Fibroblast of skin of scalp (primary cell): ENCODE measurements at places on chromosomes 7 and 10.

DNA sequence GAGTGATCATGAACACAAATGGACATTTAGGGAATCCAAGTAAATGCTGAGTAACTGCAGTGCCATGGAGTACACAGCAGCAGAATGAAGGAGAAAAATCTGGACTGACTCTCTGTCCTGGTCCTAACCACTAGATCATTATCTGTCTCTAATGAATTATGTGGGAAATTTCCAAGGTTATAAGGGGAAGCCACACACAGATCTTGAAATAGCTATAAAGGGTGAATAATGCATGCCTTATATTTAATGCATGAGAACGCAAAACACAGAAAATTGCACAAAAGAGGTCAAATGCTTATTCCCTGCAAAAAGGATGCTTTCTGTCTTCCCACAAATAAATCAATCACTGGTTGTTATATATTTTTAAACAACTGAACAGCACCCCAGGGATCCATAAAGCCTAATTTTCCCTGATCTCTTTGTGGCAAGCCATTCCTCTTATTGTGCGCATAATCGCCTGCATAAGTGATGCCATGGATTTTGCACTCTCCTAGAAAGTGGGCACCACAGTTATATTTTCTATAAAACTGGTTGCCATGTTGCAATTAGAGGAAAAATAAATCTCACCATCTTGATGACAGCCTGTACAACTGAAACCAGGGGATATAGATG, 201.8 kb downstream of the XPNPEP1 start:
- DNase-seq, result no peak

DNA sequence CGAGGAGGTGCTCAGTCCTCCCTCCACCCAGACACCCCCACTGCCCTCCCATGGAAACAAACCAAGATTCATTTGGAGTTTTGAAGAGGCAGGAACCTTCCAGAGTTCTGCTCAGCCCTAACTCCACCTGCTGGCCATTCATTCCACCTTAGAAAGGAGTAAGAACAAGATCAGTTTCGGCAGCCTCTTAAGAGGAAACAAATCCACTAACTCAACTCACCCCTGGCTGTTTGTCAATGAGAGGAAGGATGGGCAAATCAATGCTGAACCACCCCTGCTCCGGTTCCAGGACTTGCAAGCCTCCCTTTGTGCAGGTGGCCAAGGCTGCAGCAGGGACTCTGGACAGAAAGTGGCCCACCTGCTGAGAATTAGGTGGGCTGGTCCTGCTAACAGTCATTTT, 26.2 kb downstream of the CCDC3 start:
- no peak for DNase-seq

DNA sequence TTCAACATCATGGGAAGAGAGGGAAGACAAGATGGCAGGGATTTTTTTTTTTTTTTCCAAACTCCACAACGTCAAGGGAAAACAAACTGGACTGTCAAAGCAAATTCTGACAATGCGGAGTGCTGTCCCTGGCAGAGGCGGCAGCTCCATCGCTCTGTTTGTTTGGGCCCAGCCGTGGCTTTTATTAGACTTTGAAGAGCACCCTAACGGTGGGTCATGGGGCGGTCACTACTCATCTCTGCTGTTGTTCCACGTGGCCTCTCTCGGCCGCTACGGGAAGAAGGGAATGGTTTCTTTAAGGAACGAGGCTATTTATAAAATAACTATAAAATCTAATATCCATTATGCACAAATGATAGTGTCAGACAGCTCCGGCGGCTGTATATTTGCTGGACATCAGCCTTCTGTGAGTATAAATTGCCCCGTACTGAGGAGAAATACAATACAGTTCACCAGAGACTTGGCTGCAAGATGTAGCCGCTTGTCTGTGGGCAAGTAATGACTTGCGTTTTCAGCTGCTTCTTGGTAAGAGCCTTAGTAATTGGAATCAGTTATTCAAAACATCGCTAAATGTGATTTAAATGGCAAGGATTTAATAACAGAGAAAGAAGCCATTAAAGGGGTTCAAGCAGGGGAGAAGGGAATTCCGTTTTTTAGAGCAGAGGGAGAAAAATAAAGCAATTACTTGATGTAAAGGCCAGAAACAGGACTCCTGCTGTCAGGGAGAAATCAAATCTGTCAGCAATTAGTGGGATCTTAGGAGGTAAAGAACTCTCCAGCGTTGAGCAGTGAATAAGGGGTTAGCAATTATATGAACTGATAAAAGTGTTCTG, 61.7 kb upstream of the RAB11FIP2 start:
- peak; percentile 22 for DNase-seq

- DNase-seq, result no peak
Observed at GRCh38 chr10:24214762-24215161, 5.8 kb downstream of the KIAA1217 start.

DNA sequence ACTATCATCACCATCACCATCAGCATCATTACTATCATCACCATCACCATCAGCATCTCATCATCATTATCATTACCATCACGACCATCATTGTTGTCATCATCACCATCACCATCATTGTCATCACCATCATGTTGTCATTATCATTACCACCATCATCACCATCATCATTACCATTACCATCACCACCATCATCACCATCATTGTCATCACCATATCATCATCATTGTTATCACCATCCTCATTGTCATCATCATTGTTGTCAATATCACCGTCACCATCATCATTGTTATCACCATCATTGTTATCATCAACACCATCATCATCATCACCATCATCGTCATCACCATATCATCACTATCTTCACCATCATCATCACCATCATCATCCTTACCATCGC, 124.3 kb downstream of the PTPRN2 start:
- no peak for DNase-seq

DNA sequence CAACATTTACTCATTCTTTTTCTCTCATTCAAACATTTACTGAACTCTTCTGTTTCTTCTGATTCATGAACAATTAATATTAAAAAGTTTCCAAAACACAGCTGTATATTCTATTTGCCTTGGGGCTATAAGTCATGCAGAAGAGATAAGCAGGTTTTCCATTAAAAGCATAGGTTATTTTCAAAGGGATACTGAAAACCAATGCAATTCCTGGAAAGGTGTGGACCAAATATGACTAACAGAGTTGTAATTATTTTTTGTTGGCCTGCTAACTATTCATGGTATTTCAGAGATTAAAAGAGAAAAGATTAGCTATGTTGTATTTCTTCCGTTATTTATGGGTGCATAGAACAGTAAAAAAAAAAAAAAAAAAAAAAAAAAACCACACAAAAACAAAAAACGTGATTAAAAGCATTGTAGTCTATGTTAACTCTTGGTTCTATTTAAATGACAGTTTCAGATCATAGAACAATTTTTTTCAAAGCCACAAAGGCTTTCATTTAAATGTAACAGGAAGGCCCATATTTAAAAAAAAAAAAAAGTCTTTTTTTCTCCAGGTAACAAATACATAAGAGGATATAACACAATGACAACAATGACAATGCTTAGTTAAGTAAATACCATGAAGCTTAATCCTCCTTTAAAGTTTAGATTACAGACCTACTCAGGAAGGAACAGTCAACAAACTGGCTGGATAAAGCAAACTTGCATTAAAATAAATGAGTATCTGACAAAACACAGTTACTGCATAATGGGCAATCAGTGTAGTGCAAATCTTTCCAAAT, 1042.9 kb downstream of the GATA3 start:
- no peak for DNase-seq

- DNase-seq, result no peak
Observed at GRCh38 chr10:95071107-95071660, 1.9 kb upstream of the CYP2C8 start.

- no peak for DNase-seq
Observed at GRCh38 chr7:985915-986741, 3.1 kb downstream of the CYP2W1 start.

- DNase-seq, result no peak
Observed at GRCh38 chr7:157760004-157760730, 423.4 kb downstream of the DNAJB6 start.

DNA sequence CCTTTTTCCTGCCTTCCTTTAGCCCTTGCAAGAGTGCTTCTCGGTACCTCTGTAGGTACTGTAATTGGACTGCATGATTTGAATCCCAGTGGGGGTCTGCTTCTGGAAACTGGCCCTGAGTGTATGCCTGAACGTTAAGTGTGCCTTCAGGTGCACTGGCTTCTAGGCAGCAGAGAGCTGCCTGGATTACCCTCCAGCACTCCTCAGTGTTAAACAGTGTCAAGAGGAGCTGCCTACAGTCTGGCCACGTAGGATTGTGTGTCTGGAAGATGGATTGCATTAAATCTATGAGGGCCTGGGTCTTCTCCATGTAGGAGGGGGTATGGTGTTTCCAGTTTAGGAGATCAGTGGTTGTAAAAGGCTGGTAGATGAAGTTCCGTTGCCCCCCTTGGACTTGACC, 103.7 kb downstream of the TRIM24 start:
- DNase-seq, result no peak

- DNase-seq, result no peak
Observed at GRCh38 chr7:36787933-36788378, 63.7 kb upstream of the AOAH start.

- no peak for DNase-seq
Observed at GRCh38 chr10:118970770-118971169, 58.7 kb upstream of the NANOS1 start.

DNA sequence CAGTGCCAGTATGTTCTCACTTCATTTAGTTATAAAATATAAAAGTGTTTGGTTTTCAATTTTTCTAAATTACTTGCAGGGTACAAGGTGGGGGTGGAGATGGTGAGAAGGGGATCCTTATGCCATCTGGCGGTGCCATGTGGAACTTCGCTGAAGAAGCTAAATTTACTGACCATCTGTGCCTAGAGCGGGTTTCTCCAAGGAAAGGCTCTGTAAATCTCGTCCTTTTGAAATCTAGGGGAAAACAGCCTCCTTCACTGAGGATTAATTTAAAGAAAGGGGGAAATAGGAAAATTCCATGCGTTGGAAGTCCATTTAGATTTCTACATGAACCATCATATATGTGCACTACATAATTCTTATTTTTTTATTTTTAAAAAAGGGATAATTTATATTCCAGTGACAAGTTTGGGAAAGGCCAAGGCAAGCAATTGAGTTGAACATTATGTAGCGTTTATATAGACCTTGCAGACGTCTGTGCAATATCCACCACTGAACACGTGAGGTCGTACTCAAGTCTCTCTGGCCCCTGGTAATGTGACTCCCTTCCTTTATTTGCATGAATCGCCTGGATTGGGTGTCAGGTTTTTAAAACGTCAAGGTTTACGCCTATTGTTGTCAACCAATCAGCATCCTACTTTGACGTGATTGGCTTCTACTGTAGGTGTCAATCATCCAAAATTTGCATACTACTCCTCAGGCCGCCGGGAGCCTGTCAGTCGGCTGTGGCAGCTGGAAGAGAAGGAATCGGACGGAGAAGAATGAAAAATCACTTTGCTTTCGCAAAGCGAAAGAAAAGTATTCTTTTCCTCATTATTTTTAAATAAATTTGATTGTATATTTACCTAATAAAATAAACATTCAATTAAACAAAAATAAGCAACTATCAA, 297.1 kb upstream of the NFE2L3 start:
- peak; percentile 100 for DNase-seq

DNA sequence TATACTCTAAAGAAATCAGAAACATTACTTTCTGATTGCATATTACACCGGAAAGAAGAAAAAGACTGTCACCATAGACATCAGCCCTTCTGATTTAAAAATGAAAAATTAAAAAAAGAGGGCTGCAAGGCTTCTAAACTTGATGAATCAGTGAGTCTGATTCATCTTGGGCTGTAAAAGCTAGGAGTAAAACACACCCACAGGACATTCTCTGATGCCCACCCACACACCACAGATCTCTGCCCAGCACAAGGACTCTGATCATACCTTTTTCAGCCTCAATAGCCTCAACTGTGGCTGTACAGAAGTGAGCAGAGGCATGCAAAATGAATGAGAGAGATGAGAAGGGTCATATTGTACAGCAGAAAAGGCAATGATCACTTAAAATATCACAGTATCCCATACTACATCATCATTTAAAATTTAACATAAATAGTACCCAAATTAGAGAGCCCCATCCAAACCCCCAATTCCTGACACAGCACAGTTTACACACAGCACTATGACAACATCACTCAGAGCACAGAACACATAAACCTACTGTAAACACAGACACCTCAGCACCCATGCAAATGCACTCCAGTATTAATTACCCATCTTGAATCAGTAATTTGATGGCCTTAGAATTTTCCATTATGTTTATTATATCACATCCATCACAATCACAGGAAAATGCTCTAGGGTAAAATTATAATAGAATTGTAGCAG, 6.4 kb upstream of the MSS51 start:
- peak; percentile 43 for DNase-seq

- no peak for DNase-seq
Observed at GRCh38 chr10:83073472-83073871, 1065.8 kb upstream of the GHITM start.

DNA sequence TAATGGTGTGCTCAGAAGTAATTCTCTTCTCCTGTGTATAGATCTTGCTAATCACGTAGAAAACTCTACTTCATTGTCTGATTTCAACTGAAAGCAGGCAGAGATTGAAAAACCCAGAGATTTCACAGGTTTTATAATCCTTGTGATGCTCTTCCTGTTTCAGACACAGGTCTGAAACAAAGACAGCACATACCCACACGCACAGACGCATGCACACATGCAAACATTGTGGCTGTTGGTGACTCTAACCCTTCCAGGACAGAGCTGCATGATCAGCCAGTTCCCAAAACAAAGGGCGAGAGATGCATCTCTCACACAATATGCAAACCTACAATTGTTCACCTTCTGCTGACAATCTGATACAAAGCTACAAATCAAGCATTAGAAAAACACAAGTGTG, 11.1 kb upstream of the TFEC start:
- DNase-seq, result no peak

- DNase-seq, result no peak
Observed at GRCh38 chr10:75074711-75075445, 36.6 kb upstream of the SAMD8 start.

GRCh38 chr10:61170594-61170993, 226.6 kb upstream of the RHOBTB1 start:
- no peak for DNase-seq

- no peak for DNase-seq
Observed at GRCh38 chr7:159078911-159079270, 65.8 kb downstream of the VIPR2 start.

DNA sequence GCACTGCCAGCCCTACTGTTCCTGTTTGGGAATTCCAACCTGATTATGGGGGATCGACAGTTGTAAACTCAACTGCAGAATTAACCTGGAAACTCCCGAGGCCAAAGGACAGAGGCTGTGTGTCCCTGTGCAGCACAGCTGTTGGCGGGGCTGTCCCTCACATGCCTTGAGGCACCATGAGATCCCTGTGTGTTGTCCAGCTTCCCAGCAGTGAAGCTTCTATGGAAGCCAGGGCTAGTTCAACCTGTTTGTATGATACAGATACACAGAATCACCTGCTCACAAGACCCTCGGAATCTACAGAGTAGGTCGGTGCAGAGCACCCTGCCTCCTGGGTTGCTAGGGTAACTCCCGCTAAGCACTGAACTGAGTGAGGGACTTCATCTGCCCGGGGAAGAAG, 61.0 kb upstream of the EFCAB10 start:
- DNase-seq, result no peak
